T-helper 1 cell (primary cell): ENCODE measurements at places on chromosomes 11 and 22.
A peak's percentile ranks its signal among the peaks of the same experiment; 100 is the strongest.

DNA sequence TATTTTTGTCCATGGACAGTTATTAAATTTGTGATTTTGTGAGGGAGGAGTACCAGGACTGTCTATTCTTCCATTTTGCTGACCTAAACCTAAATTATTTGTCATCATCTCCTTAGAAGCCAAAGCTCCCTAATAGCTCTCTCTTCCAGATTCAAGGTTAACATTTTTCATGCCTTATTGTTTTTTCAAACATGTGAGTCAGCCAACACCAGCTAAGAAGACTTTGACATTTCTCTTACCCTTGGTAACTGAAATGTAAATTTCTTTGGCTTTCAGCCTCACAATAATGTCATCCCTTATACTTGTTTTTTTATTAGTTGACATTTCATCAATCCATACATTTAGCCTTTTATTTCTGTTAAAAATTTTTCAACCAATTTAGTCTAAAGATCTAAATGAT is 19.2 kb downstream of the OR52E1 start:
- DNase-seq, result no peak

DNA sequence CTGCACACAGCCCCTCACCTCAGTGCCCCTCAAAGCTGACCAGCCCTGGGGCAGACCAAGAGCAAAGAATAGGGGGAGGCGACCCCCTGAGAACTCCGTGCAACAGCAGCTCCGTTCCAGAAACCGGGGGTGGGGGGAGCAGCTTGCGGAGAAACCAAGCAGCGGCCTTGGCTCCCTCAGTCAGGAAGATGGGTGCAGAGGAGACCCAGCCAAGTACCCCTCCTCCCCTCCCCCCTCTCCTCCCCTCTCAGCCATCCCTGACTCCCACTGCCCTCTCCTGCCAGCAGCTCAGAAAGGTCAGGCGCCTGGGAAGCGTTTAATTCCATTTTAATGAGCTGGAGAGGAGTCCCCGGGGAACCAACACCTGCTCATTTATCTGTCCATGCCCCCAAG is 78.9 kb downstream of the PDE2A start:
- DNase-seq, result no peak

DNA sequence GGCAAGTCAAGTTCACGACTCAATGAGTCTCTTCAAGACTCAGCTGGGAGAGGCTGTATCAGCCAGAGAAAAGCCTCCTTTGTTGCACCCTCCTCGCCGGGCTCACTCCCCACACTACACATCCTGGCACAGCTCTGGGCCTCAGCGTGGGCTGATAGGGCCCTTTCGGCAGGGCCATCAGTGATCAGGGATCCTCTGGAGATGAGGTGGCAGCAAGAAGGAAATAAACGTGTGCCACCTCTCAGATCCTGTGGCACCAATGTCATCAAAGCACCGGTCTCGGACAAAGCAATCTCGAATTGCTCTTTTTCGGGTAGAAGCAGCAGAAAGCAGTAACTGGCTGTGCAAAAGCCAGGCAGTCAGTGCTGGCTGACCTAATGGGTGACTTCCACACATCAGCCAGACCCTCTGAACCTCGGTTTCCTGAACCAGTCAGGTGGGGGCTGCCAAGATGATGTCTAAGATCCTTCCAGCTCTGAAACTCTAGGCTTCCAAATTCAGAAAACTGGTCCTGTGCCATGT is 2.1 kb downstream of the EHD1 start:
- DNase-seq, result peak; percentile 61

DNA sequence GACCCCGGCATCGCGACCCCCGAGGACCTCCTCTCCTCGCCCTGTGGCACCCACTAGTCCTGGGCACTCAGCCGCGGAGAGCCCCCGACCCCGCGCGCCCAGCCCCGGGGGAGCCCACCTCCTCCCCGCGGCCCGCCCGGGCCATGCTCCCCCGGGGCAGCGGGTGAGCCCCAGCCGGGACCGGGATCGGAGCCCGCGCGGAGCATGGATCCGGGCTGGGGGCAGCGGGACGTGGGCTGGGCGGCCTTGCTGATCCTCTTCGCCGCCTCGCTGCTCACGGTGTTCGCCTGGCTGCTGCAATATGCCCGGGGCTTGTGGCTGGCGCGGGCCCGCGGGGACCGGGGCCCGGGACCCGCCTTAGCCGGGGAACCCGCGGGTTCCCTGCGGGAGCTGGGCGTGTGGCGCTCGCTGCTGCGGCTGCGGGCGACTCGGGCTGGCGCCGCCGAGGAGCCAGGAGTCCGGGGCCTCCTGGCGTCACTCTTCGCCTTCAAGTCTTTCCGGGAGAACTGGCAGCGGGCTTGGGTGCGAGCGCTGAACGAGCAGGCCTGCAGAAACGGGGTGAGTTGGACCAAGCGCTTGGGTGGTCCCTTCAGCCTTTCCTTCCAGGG is 498 bp downstream of the C2CD2L start:
- no peak for DNase-seq

DNA sequence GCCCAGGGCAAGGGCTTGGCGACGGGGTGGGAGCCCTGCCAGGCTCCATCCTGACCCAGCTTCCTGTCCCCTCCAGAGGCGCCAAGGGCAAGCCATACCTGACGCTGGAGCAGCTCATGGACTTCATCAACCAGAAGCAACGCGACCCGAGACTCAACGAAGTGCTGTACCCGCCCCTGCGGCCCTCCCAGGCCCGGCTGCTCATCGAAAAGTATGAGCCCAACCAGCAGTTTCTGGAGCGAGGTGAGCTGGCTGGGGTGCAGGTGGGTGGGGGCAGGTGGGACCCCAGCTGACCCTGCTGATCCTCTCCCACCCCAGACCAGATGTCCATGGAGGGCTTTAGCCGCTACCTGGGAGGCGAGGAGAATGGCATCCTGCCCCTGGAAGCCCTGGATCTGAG is 5.0 kb downstream of the PLCB3 start:
- DNase-seq, result no peak

GRCh38 chr11:67700548-67701262 is 26.3 kb upstream of the ALDH3B2 start:
- DNase-seq, result no peak

DNA sequence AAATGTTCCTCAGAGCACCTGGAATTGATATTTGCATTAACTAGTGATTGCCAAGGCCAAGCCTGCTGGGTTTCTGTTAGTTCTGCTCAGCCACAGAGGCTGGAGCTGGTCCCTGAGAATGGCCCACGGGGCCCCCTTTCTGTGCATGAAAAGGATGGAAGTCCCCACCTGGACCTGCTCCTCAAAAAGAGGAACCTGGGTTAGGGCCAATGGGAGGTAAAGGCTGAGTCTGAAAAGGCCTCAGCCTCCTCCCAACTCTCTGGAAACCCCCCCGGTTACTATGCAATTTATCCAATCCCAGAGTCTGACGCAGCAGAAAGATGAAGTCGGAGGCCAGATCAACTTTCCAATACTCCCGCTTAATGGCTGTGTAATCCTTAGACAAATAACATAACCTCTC is 6.8 kb upstream of the CREB3L1 start:
- DNase-seq, result no peak

DNA sequence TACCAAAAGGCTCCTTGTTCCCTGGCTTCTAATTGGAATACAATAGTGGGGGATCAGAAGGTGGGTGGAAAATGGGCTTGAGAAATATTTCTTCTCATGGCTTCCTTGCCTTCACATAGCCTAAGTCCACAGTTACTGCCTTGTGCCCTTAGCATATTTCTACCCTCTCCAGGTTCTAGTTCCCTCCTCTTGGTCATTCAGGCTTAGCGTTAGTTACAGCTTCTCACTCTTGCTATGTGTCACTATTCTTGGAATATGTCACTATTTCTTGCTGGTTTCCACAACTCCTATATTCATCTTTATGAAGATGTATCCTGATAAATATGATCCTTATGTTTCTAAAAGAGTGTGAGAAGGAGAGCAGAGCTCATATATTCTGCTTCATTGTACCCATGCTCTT is 2.5 kb downstream of the OR2D2 start:
- DNase-seq, result no peak

GRCh38 chr11:61472282-61472681 is 36.3 kb upstream of the LRRC10B start:
- no peak for DNase-seq

DNA sequence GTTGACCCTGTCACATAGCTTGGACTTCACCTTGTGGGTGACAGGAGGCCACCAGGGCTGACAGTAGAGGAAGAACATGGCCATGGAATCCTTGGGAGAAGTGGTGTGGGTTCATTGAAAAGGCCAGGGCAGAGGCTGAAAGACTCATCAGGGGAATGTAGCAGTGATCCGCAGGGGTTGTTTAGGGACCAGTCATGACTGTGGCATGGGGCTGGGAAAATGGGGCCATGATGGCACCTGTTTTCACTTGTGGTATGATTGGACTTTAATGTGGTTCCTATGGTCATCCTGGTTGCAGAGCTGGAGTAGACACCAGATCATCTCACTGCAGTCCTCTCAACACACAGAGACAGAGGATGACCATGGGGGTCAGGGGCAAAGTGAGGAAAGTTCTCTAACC is 66.7 kb upstream of the MYEOV start:
- DNase-seq, result no peak
